Fibroblast of skin of left biceps (primary cell): ENCODE measurements at places on chromosomes 2 and 18.

GRCh38 chr2:113248997-113249770 lies 29.5 kb downstream of the PAX8 start:
- DNase-seq = peak; percentile 39

DNA sequence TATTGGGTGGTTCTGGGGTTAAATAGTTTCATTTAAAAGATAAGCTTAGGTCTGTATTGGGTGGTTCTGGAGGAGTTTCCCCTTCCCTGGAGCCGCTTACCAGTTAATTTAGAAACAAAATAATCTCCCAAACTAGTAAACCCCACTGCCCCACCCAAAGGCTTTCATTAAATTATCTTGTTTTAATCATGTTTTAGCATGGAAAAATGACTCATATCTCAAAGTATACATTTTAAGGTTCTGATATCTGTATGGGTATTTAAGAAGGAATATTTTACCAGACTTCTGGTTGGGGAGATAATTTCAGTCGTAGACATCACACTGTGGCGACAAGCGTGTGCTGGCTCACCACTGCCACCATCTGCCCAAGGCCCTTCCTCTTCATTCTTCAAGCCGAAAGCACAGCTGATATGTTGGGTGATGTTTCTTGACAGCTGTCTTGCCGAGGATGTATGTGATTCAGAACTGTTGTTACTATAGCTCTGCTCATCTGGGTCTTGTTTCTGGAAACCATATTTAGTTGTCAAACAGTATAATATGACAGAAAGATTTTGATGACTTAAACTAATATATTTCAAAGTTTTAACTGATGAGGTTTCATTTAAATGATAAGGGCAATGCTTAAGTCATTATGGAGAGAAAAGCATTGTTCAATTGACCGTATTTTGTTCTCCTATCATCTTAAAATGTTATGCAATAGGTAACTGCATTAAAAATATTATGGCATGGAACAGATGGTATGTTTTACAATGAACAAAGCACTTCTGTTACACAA lies 5.1 kb downstream of the FIGLA start:
- no peak for DNase-seq

GRCh38 chr2:2942906-2943305 lies 434.7 kb downstream of the EIPR1 start:
- no peak for DNase-seq

- no peak for DNase-seq
Observed at GRCh38 chr18:49376046-49376445, 84.4 kb downstream of the DYM start.

GRCh38 chr2:38650717-38651116 lies 15.2 kb upstream of the GALM start:
- DNase-seq = no peak

- no peak for DNase-seq
Observed at GRCh38 chr2:7108792-7109532, 191.8 kb downstream of the RNF144A start.

DNA sequence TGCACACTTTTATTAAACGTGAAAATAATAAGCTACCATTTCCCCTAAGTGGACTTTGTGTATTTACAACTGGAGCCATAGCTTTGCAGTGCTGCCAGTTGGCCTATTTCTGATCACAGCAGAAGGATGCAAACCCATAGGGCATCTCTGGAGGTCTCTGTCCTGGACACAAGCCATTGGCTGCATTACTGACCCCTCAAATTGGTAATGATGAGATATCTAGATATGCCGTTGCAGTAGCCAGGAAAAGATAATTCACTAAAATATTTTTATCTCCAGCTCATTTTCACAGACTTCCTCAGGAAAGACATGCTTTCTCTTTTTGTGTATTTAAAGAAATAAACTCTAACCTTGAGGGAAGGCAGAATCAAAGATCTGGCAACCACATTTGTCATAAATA lies 182.5 kb downstream of the TDRD15 start:
- DNase-seq = no peak
